ENCODE measurements at places on chromosomes 13 and 19. TPM values are rescaled to one million over a fixed set of nuclear protein-coding genes. Genes with fewer than 3 reads are reported as not detected.
A peak's percentile ranks its signal among the peaks of the same experiment; 100 is the strongest.

- no peak for DNase-seq
These were observed 1550.5 kb downstream of the SLITRK5 start for GRCh38 chr13:89221557-89222158.

Gene CEACAM3
- total RNA-seq = not detected

GRCh38 chr13:45073809-45074208 lies 46.5 kb upstream of the GTF2F2 start:
- DNase-seq = no peak

DNA sequence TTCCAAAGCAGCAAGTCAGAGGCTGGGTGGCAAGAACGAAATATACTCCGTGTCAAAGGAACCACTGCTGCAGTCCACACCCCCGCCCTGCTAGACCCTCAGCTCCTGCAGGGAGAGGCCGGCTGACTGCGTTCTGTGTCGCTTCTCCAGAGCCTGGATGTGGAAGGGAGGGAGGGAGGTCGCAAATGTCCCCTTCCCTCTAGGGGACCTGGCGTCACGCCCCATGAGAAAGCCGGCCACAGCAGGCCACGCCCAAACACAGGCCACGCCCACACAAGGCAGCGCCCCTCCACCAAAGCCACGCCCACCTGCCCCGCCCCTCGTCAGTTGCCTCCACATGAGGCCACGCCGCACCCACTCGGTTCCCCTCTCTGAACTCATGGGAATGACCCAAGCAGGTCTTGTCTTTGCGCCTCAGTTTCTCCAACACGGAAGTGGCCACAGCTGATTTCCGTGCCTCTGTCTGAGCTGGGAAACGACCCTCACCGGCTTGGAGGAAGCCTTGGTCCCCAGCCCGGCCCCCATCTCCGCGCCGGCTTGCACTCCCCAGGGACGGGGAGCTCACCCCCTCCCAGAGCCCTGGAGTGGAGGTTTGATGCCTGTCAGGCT lies 38.4 kb upstream of the TCF3 start:
- DNase-seq = peak; percentile 70

Gene FSD1
- total RNA-seq = 1.0 TPM

DNA sequence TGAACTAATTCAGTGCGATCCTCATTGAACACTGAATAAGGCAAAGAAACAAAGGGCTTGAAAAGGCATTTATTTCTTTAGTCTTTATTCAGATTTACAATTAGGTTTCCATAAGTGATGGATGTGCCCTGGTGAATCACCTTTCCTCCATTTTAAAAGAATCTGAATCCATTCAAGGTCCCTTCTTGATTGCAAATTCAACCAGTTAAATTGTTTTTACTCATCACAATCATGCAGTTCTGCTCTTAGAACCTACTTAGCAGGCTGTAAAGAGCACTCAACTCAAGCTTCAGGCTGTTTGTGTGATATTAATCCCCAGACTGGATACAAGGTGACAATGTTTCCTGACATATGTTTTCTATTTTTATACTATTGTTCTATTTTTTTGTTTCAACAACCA lies 321.0 kb downstream of the TBC1D4 start:
- no peak for DNase-seq
